Naive thymus-derived CD8-positive, alpha-beta T cell (primary cell): ENCODE measurements at places on chromosomes 3 and 15. TPM values are rescaled to one million over a fixed set of nuclear protein-coding genes. Genes with fewer than 3 reads are reported as not detected.

GRCh38 chr3:177694316-177694715, 497.0 kb upstream of the TBL1XR1 start:
- DNase-seq: no peak

DNA sequence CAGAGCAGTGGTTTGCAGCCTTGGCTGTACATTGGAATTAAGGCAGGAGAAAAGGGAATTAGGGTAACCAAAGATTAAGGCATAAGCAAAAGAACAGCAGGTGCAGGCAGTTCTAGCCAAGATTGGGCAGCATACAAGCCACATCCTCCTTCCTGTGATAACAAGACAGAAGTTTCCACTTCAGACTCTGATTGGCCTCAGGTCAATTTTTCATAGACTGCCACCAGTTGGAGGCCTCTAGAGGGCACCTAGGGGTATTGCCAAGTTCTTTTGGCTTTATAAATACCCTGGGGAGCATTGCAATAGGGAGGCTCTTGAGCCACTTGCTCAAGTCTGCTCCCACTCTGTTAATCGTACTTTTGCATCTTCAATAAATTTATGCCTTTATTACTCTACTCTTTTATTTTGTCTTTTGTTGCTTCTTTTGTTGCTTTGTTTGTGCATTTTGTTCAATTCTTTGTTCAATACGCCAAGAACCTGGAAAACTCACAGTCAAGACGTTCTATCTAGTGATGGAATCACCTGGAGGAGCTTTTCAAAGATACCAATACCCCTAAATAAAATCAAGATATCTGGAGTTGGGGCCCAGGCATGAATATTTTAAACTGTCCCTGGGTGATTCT, 32.2 kb upstream of the FMN1 start:
- peak; percentile 45 for DNase-seq

DNA sequence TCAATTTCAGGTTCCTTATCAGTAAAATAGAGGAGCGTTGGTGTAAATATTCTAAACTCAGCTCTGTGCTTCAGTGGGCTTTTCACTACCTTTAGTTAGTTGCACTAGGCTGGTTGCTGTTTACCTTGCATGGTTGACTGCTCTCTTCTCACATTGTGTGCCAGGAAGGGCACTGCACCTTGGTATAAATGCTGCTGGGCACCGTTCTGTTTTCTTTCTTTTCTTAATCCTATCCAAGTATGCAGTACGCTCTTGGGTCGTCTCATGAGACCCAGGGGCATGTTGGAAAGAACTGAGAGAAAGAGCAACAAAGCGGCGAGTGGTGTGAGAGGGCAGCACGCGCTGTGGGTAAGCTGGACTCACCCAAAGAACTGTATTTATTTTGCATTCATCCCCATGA, 22.4 kb downstream of the KCNMB2 start:
- no peak for DNase-seq

DNA sequence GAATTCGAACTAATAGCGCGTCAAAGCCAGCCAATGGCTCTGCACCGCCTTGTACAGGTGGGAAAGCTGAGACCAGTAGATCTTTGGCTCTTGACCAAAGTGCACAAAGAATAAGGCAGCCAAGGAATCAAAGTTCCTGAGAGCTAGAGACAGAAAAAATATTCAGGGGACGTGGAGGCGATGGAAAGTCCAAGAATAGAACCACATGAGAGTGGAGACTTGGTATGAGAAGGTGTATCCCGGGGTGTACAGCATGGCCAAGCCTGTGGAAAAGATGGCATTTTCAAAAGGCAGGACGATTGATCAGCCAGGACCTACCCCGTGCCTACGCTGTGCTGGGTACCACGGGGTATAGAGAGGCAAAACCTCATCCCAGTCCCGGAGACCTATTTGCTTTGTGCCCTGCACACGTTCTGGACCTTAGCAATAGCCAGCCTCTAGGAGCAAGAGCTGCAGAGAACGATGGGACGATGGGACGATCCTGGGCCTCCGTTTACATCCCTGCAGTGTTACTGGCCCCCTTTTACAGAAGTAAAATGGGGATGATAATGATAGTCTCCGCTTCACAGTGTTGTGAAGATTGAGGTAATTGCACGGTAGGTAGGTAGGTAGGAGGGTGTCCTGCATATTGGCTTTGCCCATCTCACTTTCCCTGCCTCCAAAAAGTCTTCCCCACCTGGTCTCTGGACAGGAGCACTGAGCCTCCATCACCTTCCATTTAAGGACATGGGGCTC, 583 bp upstream of the RBSN start:
- no peak for DNase-seq

DNA sequence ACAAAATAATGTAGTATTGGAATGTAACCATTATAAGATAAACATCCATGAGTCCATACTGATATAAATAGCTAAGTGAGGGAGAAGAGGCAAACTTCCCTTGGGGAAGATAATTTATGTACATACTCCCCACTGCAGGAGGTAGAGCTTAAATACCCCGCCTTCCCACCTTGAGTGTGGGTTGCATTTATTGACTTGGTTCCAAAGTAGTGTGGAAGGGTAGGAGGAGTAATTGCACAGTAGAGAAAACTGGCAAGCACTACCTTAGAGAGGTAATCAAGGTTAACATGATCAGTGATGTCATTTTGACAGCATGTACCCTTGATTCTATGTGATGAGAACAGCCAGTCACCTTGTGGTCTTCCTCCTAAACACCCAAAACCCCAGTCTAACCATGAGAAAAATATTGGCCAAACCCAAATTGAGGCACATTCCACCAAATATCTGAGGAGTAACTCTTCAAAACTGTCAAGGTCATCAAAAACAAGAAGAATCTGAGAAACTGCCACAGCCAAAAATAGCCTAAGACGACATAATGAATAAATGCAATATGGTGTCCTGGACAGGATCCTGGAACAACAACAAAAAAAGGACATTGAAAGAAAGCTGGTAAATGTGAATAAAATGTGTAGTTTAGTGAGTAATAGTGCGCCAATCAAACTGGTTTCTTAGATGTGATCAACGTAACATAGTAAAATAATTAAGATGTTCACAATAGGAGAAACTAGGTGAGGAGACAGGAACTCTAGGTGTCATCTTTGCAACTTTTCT, 774 bp upstream of the CNOT10 start:
- DNase-seq: no peak

DNA sequence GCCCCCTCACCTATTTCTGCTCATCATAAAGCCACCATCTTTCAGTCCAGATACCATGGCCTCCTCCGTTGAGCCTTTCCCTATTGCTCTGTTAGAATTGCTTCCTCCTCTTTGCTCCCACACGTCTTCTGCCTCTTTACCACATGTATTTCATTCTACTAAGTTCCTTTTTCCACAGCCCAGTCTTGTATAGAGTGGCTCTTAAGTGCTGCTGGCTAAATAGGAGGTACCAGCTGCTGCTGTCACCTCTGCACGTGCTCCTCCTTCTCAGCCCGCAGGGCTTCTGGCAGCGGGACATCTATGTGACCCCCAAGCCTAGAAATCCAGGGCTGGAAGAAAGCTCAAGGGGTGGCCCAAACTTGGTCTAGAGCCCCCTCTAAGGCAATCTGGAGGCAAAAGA, 38.8 kb upstream of the PLXND1 start:
- no peak for DNase-seq

DNA sequence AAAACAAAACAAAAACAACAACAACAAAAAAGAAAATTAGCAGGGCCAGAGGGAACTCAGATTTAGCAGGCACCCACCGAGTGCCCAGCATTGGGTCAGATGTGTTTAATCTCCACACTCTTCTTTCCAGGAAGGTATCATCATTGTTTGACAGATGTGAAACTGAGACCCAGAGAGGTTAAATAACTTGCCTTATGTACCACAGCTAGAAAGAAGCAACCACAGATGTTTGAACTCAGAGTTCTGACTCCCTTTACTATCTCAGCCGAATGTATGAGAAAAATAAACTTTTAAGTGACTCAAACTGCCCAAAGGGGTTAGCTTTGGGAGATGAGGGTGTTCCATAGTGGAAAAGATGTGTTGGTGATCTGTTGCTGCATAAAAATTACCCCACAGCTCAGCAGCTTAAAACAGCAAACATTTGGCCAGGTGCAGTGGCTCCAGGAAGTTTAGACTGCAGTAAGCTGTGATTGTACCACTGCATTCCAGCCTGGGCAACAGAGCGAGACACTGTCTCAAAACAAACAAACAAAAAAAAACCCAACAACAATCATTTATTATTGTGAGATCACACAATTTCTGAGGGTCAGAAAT, 4.5 kb upstream of the RPP25 start:
- DNase-seq: no peak

DNA sequence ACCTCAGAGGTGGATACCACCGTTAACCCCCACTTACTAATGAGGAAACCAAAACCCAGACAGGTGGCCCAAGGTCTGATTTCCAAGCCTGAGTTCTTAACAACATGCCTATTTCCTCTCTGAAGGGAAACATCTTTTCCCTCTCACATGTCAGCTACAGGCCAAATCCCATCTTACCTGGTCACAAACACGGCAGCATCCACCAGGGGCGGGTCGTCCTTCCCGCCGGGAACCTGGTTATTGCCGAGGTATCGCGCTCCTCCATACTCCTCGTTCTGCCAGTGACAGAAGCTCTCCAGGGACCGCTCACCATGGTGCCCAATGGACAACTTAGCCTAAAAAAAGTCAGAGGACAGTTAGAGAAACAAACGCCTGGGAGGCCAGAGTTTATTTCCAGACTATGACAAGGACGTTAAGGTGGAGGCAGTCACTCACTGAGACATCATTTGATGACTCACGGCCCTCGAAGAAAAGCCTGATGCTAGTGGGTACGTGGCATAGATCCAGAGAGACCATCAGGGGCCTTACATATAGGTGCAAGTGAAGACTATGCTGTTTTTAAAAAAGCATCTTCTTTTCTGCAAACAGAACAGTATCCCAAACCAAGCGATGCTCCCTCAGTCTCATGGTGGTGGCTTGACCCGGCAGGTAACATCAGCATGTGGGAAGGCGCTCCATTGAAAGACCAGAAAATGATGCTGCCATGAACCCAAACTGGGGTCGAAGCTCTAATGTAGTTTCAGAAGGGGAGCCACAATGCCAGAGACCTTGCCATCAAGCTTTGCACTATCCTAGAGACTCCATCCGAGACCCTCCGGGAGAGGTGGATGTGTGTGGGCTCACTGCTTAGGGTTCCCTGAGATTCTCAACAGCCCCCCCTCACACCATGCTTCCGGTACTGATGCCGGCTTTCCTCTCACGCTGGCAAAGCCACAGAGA, 80.2 kb downstream of the ADAMTS17 start:
- no peak for DNase-seq

DNA sequence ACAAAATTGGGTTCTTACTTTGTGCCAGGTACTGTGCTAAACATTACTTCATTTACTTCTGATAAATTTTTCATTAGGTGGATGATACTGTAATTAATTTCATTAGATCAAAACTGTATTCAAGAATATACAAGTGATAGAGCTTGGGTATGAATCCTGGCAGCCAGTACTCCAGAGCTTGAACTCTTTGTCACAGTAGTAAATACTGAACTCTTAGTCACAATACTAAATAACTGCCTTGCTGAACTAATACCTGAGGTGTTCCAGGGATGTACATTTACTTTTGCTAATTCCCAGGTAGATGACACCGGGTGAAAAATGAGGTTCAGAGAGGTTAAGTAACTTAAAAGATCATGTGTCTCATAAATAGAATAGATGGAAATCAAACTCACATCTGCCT, 20.3 kb downstream of the FXR1 start:
- DNase-seq: no peak

- DNase-seq: no peak
These were observed 313.9 kb upstream of the NR2E3 start for GRCh38 chr15:71496336-71496955.

DNA sequence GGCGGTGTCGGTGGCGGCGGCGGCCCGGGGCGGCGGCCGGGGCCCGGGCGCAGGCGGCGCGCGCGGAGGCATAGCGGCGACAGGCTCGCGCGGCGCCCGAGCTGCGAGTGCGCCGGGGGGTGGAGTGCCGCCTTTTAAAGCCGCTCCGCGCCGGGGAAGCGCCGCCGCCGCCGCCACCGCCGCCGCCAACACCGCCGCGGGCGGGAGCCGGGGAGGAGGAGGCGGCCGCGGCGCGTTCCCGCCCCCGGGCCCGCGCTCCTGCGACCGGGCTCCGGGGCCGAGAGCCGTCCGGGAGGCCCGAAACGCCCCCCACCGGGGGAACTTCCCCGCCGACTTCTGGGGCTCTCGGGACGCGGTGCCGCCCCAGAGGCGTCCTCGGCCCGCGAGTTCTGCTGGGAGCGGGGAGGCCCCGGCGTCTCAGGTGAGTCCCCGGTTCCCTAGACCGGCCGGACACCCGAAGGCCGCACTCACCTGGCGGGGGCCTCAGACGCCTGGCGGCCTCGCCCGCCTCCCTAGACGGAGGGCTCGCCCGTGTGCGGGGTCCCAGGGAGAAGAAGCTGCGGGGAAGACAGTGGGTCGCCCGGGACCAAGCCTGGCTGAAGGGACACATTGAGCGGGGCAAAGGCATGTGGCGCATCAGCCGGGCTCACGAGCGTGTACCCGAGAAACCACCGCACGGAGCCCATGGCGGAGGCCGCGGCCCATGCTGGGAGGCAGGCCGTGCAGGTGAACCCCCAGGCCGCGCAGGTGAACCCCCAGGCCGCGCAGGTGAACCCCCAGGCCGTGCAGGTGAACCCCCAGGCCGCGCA, at the start of gene PCSK6:
PCSK6 (minus strand) TSS at position 109 of the 809 bp plus-strand sequence; CDS start at position 72, 37 bp downstream.
- DNase-seq: no peak

DNA sequence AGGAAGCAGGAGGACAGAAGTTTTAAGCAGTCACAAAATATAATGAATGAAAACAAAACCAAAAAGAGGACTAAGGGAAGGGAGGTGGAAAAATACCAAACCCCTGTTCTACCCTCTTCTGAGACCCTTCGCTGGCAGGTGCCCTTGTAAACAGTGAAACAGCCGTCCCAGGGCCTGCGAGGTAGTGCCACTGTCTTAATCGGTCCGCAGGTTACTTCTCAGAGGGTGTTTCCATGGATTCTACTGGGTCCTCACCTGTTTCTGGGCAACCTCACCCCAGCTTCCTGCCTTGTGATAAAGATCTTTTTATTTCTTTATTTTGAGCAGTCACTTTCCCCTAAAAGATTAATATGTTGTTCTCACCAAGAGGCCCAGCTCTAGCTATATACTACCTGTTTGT, 65.3 kb downstream of the SLC30A4 start:
- DNase-seq: no peak

Gene NTRK3
- total RNA-seq: not detected

Gene ADAMTS7
- 0.16 TPM for total RNA-seq

Gene UCN2
- 0.25 TPM for total RNA-seq

Gene MUSTN1
- total RNA-seq: 3.4 TPM

Gene SMCO1
- total RNA-seq: not detected

Gene PCOLCE2
- total RNA-seq: not detected

Gene CYP1A2
- total RNA-seq: not detected

Gene RHOV
- not detected for total RNA-seq
